HS-5 (cell line): ENCODE measurements at places on chromosomes 11 and 22.

DNA sequence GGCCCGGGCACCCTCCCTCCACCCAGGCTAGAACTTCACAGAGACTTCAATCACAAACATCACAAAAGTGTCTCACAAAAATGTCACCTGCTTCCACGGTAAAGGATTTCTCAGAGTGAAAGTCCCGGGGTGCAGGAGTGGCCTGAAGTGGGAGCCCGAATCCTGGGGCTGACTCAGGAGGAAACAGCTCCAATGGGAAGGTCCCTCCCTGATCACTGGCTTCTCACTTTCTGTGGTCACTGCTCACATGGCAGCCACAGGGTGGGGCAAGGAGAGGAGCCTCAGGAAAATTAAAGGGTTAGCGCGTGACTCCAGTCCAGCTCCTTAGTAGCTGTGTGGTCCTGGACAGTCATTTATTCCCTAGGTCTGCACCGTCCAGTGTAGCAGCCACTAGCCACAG is 564.5 kb upstream of the B3GAT1 start:
- DNase-seq: no peak

DNA sequence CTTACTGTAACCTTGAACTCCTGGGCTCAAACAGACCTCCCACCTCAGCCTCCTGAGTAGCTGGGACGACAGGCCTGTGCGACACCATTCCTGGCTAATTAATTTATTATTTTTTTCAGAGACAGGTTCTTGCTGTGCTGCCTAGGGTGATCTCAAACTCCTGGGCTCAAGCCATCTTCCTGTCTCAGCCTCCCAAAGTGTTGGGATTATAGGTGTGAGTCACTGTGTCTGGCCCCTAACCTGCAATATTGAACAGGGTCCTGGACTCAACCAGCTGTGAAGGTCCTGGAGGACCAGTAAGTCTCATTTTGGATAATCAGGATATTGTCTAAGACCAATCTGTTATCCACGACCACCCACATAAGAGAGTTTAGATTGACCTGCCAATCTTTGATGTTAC is 15.2 kb downstream of the CCDC134 start:
- DNase-seq: no peak

DNA sequence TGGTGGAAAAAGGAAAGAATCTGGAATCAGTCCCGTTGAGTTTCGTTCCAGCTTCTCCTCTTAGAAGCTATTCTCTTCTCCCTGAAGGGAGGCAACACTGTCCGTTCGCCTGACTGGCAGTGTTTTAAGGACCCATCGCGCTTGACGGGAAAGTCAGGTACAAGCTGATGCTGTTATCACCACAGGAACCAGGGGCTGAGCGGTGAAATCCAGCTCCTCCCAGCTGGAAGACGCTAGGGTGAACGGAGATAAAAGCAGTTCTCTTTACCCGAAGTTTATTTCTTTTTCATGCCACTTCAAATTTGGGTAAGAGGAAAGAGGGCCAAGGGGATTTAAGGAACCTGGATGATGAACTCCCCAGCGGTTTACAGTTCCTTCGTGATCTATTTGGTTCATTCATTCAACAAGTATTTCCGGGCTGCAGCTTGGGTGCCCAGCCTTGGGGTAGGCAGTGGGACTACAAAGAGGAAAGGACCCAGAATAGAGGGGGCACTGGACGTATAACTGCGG is 551 bp upstream of the DEUP1 start:
- DNase-seq: no peak

DNA sequence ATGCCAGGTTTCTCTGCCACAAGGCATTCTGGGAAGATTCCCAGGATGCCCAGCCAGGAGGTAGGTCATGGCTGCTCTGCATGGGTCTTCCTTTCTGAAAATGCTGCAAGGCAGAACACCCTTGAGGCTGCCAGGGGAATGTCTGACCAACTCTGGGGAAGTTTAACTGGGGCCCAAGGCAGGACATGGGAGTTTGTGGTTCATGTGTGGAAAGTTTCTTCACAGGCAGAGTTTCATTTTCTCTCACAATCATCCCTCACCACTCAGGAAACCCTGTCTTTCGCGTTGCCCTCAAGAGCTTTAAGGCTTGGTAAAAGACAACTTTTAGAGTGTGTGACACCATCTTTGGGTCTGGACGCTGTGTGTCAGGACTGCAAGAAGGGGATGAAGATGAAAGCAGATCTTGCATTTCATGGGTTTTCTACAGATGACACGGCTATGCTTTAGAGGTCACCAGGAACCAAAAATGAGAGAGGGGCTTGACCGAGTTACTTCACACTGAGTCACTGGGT is 133.5 kb downstream of the CD44 start:
- DNase-seq: no peak

DNA sequence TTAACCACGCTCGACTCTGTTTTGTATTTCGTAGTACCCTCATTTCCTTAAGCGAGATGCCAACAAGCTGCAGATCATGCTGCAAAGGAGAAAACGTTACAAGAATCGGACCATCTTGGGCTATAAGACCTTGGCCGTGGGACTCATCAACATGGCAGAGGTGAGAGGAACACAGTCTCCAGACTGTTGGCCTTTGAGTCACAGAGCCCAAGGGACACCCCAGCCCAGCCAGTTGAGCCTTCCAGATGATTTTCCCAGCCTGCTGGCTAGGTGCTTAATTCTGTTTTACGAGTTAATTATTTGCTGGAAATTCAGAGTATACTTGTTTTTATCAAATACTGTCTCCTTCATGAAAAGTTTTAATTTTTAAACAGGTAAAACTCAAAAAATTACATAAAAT is 57.3 kb upstream of the RAB1B start:
- no peak for DNase-seq

GRCh38 chr11:62245271-62245753 is 3.3 kb downstream of the SCGB1D2 start:
- no peak for DNase-seq

DNA sequence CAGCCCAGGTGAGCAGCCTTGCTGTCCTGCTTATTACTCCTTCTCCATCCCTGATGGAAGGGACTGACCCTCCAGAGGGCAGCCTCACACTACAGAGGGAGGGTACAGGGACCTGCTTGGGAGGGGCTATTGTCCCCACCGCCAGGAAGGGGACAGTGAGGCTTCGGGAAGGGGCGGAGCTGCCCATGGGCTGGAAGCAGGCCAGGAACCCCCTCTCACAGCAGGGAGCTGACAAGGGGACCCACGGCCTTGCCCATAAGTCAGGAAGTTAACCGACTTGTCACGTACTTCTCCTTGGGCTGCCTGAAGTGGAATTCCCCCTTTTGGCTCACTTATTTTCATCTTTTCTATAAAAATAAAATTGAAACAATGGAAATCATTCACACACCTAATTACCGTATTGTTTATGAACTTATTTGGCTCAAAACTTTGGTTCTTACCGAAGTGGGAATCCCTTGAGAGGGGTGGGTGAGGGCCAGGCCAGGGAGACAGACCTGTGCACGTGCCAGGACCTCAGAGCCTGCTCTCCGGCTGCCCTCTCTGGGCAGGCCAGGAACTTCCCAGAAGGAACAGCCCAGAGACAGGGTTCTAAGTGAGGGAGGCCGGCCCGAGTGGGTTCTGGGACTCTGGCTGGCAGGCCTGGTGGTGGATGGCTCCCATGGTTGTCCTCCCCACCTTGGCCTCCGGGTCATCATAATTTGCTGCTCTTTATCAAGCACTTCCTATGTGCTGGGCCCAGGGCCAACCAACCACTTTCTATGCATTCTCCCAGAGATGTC is 5.8 kb downstream of the MGAT3 start:
- no peak for DNase-seq

DNA sequence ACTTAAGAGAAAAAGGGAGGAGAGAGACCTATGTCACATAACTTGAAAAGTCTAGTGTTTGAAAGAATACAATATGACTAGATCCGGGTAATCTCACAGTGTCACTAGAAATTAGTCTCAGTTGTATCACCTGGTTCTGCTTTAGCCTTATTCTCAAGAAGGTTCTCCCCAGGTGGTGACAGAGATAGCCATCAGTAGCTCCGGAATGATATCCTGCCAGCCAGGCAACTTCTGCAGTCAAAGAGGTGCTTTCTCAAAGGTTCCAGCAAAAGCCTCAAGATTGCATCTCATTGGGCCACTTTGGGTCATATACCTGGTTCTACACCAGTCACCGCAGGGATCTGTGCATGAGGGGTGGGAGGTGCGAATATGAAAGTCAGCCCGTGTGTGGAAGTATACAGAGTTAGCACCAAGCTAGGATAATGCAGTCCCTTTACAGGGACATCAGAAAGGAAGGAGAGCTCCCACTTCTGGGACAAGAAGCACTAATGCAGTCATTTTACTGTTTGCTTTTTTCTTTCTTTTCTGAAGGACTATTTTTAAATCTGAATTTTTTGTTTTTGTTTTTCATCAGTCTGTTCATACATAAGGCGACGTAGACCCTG is 61.1 kb downstream of the CYB5R2 start:
- DNase-seq: no peak

GRCh38 chr11:61969838-61970662 is 2.6 kb upstream of the FTH1 start:
- peak; percentile 83 for DNase-seq

GRCh38 chr11:26188554-26188953 is 143.4 kb upstream of the ANO3 start:
- no peak for DNase-seq

DNA sequence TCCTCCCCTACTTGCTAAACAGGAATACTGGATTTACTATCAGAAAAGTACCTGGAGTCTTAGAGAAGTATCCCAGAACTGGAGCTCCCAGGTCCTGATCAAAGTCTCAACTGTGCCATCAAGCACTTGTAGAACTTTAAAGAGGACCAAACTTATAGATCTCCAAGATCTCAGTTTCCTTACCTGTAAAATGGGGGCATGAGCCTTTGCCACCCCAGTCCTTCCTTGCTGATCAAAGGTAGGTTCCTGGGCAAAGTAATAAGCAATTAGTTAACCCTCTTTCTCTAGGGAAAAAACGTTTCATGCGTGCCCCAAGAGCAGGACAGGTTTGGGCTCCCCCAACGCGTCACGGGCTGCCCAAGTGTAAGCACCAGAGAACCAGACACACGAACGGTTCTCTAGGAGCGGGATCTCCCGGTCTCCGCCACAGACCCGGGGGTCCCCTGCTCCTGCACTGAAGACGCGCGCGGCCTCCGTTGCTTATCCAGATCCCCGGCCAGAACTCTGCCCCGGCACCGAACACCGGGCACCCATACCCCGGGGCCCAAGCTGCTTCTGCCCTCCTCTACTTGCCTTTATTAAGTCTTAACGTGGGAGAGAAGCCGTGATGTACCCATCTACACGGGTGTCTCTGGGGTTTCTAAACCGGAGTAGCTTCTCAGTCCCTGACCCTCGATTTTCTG is 505 bp downstream of the ZNF214 start:
- peak; percentile 6 for DNase-seq

GRCh38 chr22:25940479-25940878 is 198.5 kb downstream of the MYO18B start:
- no peak for DNase-seq

DNA sequence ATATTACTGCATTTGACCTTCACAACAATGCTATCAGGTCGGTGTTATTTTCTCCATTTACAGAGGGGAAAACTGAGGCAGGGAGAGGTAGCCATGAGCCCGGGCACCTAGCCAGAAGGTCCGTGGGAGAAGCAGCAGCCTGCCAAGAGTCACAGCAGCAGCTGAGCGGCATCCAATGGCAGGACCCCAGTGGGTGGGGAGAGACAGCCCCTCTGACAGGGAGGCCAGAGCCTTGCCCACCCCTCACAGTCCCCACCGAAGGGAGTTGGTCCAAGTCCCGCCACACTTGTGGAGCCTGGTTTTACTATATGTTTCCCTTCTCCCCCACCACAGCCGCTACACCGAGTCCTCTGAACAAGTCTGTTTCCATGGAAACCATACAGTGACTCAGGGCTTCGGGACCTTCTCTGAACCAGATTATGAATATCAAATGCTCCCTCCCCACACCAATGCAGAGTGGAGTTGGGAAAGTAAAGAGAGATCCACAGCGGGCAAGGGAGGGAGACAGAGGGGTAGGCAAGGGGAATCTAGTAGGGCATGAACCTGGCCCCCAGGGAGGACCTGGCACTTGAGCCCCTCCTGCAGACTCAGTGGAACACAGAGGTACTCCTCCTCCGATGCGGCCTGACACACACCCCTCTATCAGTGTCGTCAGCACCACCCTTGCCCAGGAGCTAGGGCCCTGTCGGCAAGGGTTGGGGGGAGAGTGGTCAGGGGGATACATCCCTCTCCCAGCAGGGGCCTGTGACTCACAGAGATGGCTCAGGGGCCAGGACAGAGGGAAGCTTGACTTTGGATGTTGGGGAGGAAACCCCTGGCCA is 2.5 kb downstream of the CHST1 start:
- DNase-seq: peak; percentile 79

DNA sequence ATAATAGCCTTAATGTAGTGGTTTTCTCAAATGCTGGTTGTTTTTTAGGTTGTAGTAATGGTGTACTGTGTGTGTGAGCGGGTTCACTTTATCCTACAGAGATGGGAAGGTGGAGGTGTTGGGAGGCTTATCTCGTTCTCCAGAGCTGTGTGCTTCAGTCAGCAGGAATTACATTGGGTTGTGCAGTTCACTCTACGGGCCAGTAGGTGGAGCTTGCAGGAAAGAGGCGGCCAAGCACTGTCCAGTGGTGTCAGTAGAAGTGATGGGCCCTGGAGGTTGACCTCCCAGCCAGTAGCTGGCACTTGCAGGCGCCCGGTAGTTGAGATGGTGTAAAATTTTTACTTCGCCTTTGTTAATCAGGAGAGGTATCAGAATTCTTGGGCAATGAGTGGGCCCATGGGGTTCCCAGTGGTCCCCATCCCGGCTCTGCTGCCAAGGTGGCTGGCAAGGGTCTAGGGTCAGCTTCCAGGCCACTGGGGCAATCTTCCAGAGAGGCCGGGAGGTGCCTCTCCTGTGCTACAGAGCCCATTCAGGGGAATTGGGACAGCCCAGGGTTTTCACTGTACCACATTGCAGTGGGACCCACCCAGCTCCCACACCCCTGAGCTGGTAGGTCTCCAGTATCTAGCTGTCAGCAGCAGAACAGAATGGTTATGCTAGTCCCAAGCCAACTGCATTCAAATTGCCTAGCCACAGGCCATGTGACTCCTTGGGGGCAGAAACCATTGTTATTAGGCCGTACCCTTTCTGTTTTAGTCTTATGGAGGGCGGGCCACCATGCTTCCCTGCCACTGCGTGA is 43.9 kb downstream of the BIRC2 start:
- DNase-seq: peak; percentile 67

- DNase-seq: no peak
Measured at GRCh38 chr11:106092446-106092845, 15.0 kb downstream of the AASDHPPT start.

- no peak for DNase-seq
Measured at GRCh38 chr22:37661160-37661924, 2.8 kb downstream of the PDXP start.

DNA sequence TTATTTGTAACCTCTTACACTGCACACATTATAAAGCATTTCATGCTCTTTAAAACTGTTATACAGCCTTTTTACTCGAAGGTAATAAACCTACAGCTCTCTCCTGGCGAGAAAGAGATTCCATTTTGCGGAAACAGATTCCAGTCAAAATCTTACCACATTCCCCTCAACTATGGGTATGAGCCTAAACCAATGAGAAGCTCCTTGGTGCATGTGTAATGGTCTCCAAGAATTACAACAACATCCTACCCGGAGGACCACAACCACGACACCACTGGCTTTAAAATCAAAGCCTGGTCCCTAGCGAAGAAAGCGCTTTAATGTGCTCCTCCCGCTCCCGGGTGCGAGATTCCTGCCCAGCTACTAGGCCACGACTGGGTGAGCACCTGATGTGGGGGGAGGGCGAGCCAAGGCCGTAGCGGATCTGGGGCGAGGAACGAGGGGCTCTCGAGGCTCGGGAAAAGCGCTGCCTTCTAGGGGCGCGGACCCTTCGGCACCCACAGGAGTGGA is 821 bp downstream of the CELF1 start:
- no peak for DNase-seq
